NCI-H2081 (cell line): ENCODE measurements at places on chromosomes 2 and 18.

DNA sequence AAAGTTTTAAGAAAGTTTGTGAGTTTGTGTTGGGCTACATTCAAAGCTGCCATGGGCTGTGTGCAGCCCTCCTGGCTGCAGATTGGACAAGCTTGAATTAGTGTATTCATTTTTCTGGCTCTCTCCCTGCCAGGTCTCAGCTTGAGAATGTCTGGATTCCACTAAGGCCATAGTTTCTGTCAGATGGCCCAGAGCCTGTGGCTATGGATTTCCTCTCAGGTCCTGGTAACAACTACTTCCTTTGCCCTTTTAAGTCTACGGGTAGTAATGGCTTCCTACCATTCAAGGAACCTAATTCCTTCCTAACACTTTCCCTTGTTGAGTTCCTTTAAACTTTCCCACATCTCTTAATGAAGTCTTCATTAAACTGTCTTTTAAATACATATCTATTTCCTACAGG lies 24.3 kb upstream of the PSMD14 start:
- DNase-seq = no peak

GRCh38 chr18:29063346-29063745 lies 886.4 kb upstream of the CDH2 start:
- DNase-seq = no peak

- no peak for DNase-seq
These were observed 87.3 kb downstream of the SH3RF3 start for GRCh38 chr2:109216332-109216731.

- DNase-seq = peak; percentile 26
These were observed 32.2 kb downstream of the FAM178B start for GRCh38 chr2:96954011-96954846.

DNA sequence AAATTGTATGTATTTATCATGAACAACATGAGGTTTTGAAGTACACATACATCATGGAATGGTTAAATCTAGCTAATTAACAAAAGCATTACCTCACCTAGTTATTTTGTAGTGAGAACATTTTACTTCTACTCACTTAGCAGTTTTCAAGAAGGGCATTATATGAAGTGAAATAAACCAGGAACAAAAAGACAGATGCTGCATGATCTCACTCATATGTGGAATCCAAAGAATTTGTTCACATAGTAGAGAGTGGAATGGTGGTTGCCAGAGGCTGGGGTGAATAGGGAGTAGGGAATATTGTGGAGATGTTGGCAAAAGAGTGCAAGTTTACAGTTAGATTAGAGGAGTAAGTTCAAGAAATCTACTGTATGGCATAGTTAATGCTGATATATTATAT lies 292.0 kb downstream of the ASXL3 start:
- no peak for DNase-seq

DNA sequence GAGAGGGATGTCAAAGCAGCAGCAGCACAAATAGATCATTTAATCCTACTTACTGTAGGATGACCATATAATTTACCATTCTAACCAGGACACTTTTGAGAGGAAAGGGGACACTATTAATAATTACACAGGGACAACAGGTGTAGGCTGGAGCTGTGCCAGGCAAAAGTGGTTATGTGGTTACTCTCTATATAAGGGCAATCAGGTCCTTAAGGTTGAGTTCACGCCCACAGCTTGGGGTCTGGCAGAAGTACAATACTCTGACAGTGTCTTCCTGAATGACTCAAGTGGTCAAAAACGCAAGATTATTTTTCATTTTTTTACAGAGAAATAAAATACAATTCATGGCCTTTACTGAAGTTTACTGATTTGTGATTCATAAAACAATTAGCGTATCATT lies 2.8 kb downstream of the PREPL start:
- DNase-seq = peak; percentile 24

DNA sequence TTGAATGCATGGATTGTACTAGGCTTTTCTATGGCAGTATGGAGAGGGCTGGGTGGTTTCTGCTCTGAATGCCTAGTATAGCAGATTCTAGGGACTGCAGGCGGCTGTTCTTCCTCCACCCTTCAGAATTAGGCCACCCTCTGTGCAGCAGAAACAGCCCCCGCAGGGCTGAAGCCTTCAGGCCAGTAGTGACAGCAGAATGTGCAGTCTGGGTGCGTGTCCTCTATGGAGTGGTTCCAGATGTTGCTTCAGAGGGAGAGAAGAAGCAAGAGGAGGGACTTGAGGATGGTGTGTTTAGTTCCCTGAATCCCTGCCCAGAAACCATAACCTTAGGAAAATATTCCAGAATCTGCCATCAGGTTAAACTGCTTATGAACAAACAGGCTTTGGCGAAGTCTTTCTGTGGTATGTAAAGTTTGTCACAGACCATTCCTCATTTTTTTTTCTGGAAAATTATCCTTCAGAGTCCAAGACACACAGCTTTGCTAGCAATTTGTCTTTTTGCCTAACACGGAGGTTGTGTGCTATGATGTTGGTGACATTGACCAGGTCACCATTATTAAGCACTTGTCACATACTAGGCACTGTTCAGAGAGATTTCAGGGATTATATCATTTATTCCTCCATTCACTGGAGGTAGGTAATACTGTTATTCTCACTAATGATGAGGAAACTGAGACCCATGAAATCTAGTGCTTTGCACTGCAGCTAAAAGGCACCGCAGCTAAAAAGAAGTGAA lies 21.1 kb downstream of the CASP10 start:
- DNase-seq = no peak

DNA sequence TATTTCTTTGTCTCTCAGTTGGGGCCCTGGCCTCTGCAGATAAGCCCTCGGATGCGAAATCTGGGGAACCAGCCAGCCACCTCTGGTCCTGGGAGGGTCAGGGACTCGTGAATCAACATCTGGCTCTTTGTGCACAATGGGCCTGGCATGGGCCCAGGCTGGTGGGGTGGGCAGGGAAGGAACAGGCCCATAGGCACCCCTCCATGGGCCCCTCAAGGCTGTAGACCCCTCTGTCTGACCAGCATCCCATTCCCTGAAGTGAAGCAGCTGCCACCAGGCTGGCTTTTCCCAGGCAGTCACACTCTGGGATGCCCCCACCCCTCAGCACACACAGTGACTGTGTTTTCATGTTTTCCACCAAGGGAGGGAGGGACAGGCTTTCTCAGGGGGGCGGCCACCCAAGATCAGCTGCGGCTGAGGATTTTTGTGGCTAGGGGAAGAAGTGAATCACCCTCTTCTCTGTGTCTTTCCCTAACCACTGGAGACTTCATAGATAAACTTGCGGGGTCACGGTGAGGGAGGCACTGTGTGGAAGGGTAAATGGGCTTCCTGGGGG lies 166.0 kb downstream of the AGAP1 start:
- no peak for DNase-seq

DNA sequence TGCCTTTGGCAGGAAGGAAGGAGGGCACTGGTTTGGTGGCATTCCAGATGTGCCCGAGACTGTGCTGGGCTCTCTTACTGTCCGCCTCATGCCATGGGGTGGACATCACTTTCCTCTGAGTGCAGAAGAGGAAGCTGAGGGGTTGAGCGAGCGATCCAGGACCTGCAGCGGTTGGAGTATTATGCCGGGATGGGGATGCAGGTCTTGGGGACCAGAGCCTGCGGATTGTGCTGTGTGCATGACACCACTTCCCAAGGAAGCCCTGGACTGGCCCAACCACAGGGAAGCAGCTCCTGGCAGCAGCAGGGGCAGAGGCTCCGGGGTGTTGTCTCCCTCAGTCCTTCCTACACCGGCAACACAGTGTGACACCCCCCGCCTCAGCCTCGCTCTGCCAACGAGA lies 44.5 kb downstream of the ATP6V1C2 start:
- no peak for DNase-seq
